ENCODE measurements at places on chromosomes 11 and 22.

- DNase-seq: peak; percentile 94
Observed at GRCh38 chr11:33015621-33016551, at the start of gene DEPDC7. DEPDC7 (plus strand) TSS chr11:33015878; CDS start chr11:33015956, 78 bp downstream.

- DNase-seq: no peak
Observed at GRCh38 chr11:106426696-106427095, 349.2 kb downstream of the AASDHPPT start.

DNA sequence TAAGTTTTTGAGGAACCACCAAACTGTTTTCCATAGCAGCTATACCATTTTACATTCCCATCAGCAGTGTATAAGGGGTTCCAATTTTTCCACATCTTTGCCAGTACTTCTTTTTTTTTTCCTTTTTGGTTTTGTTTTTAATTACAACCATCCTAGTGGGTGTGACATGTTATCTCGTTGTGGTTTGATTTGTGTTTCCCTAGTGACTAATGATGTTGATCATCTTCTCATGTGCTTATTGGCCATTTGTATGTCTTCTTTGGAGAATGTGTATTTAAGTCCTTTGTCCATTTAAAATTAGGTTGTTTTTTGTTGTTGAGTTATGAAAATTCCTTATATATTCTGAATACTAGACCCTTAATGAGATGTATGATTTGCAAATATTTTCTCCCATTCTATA lies 59.3 kb downstream of the STIM1 start:
- DNase-seq: no peak

DNA sequence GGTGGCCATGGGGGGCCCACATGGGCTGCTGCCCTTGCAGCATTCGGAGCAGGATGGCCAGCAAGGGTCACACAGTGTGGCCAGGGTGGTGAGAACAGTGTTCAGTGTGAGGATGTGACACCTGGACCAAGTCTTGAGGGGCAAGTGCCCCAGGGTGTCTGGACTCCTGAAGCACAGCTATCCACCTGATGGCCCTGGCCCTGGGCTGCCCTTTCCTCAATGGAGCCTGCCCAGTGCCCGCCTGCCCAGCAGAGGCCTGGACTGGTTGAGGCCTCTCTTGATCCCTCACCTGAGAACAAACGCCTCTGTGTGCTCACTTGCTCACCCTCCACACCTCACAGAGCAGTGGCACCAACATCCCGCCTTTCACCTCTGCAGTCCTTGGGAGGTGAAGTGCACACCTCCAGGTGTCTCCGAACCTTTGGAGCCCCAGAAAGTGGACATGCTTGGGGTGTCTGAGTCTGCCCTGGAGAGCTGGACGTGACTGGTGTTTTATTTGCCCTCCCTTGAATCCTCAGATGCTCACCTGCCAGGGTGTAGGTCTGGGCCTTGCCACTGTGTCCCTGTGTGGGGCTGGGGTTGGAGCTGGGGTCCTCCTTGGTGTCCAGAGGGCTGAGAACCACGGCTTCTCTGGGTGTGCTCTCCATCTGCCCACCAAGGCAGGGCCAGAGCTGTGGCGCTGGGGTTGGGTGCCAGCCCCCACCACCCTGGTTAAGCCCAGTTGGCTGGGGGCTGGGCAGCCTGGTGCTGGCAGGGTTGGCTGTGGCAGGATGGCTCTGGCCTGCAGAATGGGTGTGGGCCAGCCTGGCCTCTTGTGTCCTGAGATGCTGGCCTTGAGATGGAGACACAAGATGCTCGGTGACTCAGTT lies 3.8 kb upstream of the MUC2 start:
- no peak for DNase-seq

DNA sequence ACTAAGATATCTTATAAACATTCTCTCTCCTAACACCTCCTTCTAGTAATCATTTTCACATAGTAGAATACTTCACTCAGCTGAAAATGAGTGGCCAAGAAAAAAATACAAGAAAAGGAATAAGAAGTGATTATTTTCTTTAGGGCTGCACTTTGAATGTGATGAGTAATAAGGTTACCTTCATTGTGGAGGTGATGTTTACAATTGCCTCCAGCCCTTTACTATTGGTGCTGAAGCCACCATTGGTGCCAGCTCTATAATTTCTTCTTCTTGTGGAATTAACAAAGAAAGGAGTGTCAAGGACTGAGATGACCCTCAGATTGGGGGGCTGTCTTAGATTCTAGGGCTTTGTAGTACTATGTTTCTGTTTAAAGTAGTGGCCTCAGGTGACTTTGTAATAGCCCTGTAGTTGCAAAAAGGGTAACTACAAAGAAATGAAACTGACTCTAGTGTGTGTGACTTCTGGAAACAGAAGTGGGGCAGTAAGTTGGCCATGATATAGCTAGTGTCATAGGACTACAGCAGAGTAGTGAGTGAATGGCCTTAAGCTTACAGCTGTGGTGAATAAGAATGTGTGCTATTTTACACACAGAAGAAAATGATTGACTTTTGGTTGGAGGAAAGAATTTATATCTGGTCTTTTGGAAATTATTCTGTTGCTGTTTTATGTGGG lies 287.2 kb downstream of the TMEM135 start:
- DNase-seq: no peak

- no peak for DNase-seq
Observed at GRCh38 chr22:17917490-17917983, 106.8 kb downstream of the MICAL3 start.

DNA sequence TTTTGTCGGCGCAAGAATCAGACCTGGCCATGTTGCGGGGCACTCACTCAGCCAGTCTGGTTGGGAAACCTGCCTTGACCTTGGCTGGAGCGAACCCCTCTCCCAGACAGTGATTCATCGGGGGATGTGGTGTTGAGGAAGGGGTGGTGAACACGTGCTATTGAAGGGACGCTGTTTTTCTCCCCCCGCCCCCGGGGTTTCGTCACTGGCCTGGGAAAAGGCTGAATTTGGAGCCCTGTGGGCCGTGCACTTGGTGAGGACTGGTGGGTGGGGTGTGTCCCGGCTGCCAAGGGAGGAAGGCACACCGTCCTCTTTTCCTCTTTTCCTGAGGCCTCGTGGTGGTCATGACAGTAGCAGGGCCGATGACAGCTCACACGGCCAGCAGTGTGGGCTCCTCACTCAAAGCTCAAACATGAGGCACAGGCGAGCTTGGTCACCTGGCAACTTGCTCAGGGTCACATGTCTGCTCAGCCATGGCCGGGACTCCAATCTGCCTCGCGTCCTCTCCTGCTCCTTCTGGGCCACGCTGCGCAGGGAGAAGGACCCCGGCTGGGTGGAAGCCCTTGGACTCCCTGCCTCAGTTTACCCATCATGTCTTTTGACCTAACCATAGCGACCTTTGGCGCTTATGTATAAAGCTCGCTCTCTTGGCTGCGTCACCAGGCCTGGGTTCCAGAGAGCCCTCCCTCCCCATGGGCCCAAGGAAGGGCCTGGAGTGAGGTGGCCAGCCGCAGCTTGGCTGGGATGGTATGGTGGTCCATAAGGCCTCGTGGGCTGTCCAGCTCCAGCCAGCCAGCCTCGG lies 49.4 kb downstream of the SMIM38 start:
- DNase-seq: peak; percentile 49

DNA sequence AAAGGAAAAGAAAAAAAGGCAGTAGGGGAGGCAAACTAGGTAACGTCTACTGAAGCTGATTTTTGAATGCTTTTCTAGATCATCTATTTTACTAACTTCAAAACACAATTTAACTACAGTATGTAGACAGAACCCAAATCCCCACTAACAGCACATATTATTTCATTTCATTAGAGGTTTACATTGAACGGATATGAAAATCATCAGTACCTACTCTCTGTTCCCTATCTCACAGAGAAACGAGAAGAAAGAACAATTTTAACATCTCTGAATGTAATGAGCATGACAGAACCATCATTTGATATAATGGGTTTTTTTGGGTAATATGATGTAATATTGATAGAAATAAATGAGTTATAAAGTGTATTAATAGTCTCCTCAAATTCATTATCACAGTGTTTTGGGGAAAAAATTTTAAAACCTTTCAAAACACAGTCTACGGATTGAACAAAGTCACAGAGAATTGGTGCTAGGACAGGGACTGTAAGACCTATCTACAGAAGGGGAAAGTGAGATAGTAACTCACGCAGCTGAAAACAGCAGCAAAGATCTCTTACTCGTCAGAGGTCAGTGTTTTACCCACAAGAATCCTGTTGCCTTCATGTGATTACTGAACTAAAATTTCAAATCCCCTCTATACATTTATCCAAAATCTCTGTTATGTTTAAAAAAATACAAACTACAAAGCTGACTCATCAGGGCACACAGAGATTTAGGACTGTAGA lies 77.3 kb downstream of the ZBTB44 start:
- DNase-seq: no peak

GRCh38 chr11:109939166-109939810 lies 153.9 kb upstream of the ZC3H12C start:
- no peak for DNase-seq

- no peak for DNase-seq
Observed at GRCh38 chr22:23555118-23555517, 25.0 kb downstream of the IGLL1 start.

- no peak for DNase-seq
Observed at GRCh38 chr11:110903830-110904229, 191.6 kb upstream of the ARHGAP20 start.

- DNase-seq: no peak
Observed at GRCh38 chr11:70785372-70785771, 387.0 kb downstream of the CTTN start.

GRCh38 chr22:25818541-25818940 lies 76.6 kb downstream of the MYO18B start:
- no peak for DNase-seq

- DNase-seq: no peak
Observed at GRCh38 chr11:92653454-92653853, 316.0 kb upstream of the MTNR1B start.

All from left forelimb (tissue), 1 donor.